ENCODE measurements at places on chromosomes 7 and 10.

DNA sequence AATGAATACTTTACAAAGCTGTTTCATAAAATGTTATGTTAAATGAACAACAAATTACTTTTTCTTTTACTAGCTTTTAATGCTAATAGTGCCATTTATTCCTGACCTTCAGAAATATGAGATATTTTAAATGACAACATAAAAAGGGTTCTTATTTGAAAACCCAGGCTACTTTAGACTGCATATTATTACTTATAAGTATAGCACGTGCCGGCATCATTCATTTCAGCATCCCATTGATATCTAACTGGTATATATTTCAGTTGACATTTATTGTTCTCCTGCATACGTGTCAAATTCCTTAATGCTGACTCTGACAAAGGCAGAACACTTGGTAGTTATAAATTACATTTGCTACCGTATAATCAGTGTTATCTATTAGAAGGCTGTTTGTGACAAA, 35.3 kb downstream of the PNLIPRP2 start:
- DNase-seq, result no peak

GRCh38 chr7:138350701-138351357, 109.2 kb upstream of the TRIM24 start:
- no peak for DNase-seq

DNA sequence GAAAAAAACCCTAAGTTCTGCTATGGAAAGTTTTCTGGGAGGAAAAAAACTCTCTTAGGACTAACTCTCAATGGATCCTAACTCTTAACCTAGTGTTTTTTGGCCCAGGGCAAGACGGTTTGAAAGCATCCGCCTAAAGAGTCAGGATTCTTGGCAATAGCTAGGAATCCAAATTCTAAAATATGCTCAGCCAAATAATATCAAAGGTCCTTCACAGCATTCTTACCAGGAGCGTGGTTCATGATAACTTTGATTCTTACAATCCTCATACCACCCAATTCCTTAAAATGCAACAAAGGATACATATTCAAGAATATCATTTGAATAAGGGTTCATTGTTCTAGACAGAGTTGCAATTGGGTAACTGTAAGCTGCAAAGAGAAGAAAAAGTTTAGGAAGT, 21.3 kb downstream of the CPA1 start:
- no peak for DNase-seq

- peak; percentile 25 for DNase-seq
These were observed 166.3 kb downstream of the ZNF438 start for GRCh38 chr10:30865141-30865926.

DNA sequence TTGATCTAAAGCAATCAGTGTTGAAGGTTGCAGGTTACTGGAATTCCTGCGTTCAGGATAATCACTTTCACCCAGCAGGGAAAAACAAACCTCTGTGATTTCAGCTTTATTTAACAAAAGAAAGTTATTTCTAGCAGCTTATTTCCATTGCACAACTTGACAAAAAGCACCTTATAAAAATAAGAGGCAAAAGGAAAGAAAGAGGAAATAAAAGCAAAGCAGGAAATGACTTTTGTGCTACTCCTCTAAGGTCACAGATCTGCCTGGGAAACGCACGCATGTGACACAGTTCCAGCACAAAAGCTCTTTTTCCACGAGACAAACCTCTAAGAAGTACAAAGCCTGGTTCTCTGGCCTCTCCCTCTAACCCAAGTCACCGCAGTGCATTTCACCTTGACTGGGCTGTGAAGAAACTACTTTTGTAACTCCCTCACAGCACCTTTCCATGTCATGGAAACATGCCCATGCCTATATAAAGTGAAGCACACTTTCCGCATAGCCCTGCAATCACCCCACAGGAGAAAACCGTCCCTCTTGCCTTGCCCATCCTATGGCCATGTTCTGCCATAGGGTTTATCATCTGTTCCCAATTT, 870 bp downstream of the ANK3 start:
- no peak for DNase-seq

DNA sequence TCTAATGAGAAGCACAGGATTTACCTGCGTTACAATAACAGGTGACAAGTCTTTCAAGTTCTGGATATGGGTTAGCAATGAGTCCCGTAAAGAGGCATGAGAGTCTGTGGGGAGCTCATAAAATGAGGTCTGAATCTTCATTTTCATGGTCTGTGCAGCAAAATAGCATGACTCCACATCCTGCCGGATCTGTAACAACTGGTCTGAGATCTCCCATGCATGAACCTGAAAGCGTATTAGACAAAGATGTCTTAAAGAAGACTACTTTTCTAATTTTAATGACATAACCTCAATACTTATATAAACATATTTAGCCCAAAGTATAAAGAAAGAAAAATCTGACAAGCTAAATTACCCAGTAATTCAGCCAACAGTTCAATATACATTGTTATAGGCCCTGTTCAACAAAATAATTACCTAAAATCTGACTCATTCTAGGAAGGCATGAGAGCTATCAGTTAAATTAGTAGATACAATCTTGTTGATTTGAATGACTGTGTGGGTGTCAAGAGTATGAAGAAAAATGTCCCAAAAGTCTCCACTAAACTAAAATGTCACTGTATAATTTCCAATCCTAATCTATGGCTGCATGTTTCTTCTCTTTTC, 36.9 kb downstream of the TNPO3 start:
- no peak for DNase-seq

DNA sequence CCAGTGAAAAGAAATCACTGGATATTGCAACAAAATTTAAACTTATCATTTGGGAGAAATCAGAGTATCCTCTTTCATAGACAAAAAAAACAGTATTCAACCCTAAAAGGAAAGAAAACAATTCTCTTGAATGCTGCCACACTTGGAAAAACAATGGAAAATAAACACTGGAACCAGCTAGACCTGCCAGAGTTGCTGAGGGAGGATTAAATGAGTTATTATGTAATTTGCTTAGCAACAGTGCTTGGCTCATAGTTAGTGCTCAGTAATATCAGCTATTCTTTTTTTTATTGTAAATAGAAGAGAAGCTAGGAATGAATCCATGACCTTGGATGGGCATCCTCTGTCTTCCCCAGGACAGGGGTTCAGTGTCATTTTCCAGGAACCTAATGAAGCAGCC, 11.0 kb upstream of the ZNF273 start:
- no peak for DNase-seq

- DNase-seq, result peak; percentile 91
These were observed 985 bp upstream of the ETV1 start for GRCh38 chr7:13990319-13990983.

GRCh38 chr7:91239772-91240171, 24.5 kb upstream of the FZD1 start:
- no peak for DNase-seq

DNA sequence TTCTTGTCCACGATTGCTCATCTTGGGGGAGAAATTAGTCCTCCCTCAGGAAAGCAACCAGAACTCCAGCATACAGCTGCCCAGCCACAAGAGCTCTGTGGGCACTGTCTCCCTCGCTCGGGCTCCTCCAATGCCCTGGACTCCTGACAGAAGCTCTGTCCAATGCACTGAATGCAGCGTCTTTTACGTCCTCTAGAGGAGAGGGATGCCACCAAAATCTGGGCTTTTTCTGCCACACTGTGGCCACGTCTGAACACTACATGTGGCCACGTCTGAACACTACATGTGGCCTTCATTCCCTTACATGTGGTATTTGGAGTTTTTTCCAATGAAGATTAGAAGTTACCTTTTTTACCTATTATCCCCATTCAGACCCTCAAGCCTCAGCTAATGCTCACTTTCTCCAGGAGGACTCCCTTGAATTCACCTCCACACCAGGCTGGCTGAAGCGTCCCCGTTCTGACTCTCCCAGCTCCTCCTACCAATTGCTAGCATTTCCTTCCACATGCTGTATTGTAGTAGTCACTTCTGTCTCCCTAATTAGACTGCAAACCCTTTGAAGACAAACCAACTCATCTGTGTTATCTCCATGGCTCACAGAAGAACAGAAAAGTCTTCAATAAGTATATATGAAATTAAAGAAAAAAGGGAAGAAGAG, 134.3 kb upstream of the PDE1C start:
- peak; percentile 66 for DNase-seq
